Stimulated activated naive CD4-positive, alpha-beta T cell treated with Interleukin-2 at 50 U/mL for 16 hours (primary cell): ENCODE measurements at places on chromosomes 3 and 15.

- DNase-seq = no peak
Measured at GRCh38 chr3:195036974-195037373, 234.0 kb downstream of the XXYLT1 start.

- DNase-seq = no peak
Measured at GRCh38 chr3:151213881-151214280, 10.9 kb upstream of the GPR171 start.

- no peak for DNase-seq
Measured at GRCh38 chr3:69716119-69716518, 23.1 kb upstream of the MITF start.

DNA sequence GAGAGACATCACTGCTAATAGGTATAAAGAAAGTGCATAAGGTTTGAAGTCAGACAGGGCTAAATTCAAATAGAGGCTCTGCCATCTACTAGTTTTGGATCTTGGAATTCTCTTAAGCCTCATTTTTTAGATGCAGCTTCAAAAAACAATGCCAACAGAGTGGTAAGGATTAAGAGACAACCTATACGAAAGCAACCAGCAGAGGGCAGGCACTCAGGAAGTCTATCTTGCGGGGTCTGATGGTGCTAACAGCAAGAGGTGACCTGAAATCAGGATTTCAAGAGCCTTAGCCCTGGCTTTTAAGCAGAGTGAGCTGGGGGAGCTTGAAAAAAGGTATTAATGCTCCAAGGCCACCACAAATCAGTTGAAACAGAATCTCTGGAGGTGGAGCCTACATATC lies 40.7 kb downstream of the LDHAL6B start:
- peak; percentile 21 for DNase-seq

- no peak for DNase-seq
Measured at GRCh38 chr15:92886042-92886537, 14.0 kb upstream of the CHD2 start.

DNA sequence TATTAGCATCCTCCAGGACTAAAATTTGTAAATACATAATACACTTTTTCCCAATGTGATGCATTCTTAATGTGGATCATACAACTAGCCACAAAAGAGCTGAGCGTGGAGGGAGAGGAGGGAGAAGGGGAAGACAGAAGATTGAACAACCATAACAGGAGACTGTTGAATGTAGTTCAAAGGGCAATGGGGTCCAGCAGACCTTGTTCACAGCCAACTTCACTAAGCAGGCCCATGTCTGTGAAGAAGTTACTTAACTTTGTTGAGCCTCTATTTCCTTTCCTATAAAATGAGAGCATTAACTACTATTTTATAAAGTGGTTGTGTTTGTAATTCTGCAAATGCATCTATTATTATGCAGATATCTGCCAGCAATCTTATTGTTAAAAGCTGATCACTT lies 13.3 kb downstream of the NCEH1 start:
- DNase-seq = no peak
